ENCODE measurements at places on chromosomes 7 and 10.

GRCh38 chr7:55552320-55553023 lies 19.8 kb downstream of the VOPP1 start:
- DNase-seq: no peak

GRCh38 chr7:55548295-55548731 lies 24.0 kb downstream of the VOPP1 start:
- no peak for DNase-seq

GRCh38 chr10:96401036-96401435 lies 42.2 kb upstream of the OPALIN start:
- DNase-seq: no peak

DNA sequence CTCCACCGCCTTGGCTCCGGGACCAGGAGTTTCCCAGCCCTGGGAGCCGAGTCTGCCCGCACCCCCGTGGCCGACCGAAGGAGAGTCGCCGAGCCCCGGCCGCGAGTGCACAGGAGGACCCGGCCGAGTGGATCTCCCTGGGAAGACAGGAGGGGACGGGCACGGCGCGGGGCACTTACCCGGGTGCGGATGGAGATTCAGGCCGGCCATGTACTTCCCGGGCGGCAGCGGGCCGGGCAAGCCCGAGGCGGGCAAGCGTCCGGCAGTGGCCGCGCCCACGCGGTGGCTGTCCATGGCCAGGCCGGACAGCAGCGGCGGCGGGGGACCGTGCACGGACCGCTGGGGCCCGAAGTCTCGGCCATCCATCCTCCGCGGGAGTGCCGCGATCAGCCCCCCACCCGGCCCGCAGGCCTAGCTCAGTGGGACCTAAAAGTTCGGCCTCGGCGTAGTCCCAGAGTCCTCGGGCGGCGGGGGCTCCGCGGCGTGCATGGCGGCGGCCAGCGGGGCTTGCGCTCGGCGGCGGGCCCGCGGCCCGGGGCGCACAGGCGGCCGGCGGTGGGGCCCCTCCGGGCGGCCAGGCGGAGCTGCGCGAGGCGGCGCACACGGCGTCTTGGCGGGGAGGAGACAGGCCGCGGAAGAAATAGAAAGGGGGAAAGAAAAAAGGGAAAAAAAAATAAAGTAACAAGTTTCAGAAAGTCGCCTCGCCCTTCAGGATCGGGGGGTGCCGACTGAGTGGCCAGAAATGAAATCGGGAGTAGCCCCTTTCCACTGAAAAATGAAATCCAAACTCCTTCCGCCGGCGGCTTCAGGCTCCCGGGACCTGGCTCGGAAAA lies 2.5 kb downstream of the TNRC18 start:
- no peak for DNase-seq

- DNase-seq: no peak
Observed at GRCh38 chr10:24840784-24841183, 111.6 kb downstream of the PRTFDC1 start.

- no peak for DNase-seq
Observed at GRCh38 chr10:90075995-90076394, 374.6 kb downstream of the KIF20B start.

GRCh38 chr10:35027567-35027966 lies 62.6 kb downstream of the CUL2 start:
- no peak for DNase-seq

GRCh38 chr7:27955011-27955410 lies 215.0 kb downstream of the TAX1BP1 start:
- DNase-seq: no peak

DNA sequence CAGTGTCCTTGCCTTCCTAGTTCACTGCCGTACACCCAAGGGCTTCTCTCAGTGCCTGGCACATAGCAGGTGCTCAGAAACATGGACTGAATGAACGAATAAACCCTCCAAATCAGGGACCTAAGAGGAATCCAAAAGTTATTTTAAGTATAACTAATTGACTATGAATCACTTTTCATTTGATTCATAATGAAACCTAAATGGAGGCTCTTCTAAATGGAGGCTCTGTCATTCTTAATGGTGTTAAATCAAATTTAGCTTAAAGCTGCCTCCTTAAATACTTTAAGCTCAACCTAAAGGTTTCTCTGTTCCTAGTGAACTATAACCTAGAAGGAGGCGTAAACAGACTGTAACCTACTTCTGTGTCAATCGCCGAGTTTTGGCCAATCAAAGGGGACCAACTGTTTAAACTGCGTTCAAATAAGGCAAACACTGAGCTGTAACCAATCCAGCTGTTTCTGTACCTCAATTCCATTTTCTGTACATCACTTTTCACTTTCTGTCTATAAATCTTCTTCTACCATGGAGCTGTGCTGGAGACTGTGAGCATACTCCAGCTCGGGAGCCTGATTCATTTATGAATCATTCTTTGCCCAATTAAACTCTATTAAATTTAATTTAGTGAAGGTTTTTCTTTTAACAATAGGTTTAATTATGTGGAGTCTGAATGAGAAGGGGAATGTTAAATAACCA lies 11.0 kb downstream of the PYROXD2 start:
- DNase-seq: no peak

GRCh38 chr7:41501006-41501405 lies 201.9 kb downstream of the INHBA start:
- DNase-seq: no peak

- DNase-seq: no peak
Observed at GRCh38 chr7:131370523-131370968, 42.9 kb downstream of the MKLN1 start.

DNA sequence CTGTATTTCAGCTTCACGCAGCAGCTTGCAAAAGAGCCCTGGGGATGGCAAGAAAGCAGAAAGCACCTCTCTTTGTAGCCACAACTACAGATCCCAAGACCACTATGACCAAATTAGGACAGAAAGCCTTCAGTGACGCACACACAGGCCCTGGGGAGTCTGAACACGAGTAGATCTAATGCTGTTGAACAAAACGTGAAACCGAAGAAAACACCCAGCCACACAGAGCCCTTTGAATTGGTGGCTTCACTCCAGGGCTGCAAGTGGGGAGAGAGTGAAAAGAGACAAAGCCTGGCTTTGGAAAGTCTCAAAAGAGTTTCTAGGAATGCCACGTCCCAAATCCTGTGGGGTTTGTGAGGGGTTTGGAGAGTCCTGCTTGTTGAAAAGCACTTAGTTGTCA lies 28.4 kb downstream of the PLXNA4 start:
- no peak for DNase-seq

DNA sequence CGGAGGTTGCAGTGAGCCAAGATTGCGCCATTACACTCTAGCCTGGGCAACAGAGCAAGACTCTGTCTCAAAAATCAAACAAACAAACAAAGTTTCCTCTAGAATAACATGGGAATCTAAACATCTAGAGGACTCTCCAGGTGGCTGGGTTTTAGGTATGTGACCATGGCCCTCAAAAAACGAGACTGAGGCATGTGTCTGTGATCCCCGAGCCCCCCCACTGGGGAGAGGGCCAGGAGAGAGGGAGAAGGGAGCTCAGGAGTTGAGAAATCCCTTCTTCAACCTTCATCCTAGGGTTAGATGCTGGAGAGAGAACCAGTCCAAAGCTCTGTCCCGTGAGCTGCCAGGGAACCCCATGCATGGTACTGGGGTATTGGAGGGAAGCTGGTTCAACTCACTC lies 188.0 kb upstream of the LYZL2 start:
- DNase-seq: no peak

- no peak for DNase-seq
Observed at GRCh38 chr10:109317746-109318366, 605.5 kb downstream of the XPNPEP1 start.

DNA sequence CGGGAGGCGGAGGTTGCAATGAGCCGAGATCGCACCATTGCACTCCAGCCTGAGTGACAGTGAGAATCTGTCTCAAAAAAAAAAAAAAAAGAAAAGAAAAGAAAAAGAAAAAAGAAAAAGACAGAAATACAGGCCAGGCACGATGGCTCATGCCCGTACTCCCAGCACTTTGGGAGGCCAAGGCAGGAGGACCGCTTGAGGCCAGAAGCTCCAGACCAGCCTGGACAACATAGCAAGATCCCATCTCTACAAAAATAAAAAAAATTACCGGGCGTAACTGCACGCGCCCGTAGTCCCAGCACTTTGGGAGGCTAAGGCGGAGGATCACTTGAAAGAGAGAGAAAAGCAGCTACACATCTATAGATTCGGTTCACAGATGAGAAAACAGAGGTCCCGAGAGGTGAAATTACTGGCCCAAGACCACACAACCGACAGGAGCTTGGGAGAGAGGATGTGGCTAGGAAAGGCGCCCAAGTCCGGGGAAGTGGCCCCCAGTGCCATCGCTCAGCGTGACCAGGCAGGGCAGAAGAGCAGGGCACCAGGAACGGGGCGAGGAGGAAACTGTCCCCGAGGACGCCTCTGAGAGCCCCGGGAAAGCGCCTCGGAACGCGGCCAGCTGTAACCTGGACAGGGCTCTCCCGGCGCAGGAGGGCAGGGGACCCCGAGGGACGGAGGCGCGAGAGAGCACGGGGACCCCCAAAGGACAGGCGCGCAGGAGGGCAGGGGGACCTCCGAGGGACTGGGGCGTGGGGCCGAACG lies 612 bp downstream of the SNX8 start:
- DNase-seq: peak; percentile 74

- no peak for DNase-seq
Observed at GRCh38 chr7:55065079-55065478, 46.3 kb downstream of the EGFR start.

DNA sequence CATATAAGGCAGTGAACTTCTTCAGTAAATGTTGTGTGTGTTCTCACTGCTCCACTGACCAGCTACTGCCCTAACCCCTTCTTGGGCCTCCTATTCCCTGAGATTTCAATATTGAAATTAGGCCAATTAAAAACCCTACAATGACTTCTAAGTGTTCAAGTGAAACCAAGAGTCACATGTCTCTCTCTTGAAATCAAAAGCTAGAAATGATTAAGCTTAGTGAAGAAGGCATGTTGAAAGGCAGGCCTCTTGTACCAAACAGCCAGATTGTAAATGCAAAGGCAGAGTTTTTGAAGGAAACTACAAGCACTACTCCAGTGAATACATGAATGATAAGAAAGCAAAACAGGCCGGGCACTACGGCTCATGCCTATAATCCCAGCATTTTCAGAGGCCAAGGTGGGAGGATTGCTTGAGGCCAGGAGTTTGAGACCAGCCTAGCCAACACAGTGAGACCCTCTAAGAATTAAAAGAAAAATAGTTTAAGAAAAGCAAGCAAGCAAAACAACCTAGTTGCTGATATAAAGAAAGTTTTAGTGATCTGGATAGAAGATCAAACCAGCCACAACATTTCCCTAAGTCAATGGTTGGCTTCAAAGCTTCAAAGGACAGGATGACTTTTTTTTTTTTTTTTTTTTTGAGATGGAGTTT lies 22.3 kb downstream of the BRAF start:
- DNase-seq: no peak

GRCh38 chr7:2120841-2121830 lies 111.6 kb downstream of the MAD1L1 start:
- no peak for DNase-seq

DNA sequence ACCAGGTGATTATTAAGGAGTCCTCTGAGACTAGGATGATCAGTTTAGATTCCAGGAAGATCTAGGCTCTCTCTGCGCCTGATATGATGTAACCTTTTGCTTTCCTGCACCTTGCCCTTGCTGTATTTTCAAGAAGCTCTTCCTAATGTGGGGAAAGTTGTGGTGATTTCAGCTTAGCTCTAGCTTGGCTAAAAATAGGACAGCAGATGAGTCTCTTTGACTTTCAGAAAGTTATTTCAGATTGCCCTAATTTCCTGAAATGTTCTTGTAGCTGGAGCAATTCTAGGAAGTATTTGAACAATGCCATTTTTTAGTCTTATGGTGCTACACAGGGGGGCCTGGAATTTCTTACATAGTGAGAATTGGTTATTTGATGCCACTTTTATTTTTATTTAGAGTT lies 3.8 kb downstream of the LCOR start:
- DNase-seq: no peak

DNA sequence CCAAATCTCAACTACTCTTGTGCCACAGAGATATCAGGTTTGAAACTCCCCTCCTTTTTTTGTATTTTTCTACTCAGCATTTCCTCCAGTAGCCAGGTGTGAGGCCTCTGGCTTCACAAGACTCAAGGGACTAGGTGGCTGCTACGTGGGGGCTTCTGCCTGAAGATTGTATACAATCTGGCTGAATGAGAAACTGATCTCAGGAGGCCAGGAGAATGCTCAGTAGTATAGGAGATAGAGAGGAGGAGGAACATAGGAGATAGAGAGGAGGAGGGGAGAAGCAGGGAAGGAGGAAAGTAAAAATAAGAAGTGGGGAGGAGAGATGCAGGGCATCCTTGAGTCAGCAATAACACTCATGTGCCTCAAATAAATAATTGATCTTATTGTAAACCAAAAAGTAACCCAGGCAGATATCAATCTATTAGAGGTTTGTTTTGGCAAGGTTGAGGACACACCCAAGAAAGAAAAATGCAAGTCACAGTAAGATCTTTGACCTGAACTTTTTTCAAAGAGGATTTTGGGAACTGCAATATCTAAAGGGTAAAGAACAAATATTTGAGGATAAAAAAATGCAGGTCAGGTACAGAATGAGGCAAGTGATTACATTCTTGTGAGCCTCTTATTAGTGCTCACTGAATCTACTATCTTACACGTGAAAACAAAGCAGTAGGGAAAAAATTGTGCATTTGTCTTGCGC lies 36.8 kb downstream of the AKR1C8 start:
- no peak for DNase-seq

GRCh38 chr7:16982640-16983350 lies 101.0 kb upstream of the AGR3 start:
- DNase-seq: no peak

DNA sequence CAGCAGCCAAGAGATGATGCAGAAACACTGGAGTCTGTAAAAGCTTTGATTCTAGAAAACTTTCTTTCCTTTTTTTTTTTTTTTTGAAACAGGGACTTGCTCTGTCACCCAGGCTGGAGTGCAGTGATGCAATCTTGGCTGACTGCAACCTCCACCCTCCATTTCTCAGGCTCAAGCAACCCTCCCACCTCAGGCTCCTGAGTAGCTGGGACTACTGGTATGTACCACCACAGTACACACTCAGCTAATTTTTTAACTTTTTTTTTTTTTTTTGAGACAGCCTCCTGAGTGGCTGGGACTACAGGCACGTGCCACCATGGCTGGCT lies 17.0 kb upstream of the BAG3 start:
- peak; percentile 75 for DNase-seq

DNA sequence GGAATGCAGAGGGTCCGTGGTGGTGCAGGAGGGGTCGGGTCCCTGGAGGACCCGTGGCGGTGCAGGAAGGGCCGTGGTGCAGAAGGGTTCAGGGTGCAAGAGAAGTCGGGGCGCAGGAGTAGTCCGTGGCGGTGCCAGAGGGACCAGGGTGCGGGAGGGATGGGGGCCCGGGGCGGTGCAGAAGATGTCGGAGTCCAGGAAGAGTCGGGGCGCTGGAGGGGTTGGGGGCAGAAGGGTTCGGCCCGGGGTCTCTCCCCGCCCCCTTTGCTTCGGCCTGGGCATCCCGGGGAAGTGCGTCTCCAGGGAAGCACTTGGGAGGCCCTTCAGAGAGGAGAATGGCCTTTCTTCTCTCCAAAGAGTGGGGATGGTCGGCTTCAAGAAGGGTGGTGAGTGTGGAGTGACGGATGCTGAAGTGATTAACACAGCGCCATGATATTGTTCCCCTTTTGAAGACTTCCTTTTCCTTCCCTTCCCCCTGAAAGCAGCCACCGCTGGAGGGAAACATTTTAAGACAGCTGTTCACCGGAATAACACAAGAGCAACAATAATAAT lies 997 bp downstream of the WDR37 start:
- no peak for DNase-seq

GRCh38 chr10:5423771-5424170 lies 11.4 kb downstream of the NET1 start:
- DNase-seq: no peak
